Right renal pelvis (tissue), 4 donors: ENCODE measurements at places on chromosomes 12 and 14. TPM values are rescaled to one million over a fixed set of nuclear protein-coding genes. Genes with fewer than 3 reads are reported as not detected.

The TGM1 gene
- 2.0 TPM for polyA plus RNA-seq

DNA sequence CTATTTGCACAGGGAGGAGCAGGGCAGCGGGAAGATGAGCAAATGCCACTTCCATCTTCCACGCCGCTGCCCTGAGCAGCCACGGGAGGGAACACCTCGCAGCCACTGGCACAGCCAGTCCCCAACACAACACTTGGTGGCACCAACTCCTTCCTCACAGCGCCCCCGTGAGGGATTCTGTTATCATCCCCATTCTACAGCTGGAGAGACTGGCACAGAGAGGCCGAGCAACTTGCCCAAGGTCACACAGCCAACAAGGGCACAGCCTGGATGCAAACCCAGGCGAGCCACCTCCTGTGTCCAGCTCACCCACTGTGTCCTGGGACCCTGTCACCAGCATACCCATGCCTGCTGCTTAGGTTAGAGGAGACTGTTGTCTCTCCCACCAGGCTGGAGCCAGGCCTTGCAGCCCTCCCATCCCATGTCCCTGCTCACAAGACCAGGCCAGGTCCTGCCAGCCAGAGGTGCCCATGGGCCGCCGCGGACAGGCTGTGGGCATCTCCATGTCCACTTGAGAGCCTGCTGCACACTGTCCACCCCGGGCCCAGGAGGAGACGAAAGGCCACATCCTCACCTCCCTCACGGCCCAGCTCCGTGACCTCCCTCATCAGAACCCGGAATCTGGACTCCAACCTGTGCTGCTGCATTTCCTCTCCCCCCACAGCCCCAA is 57.0 kb downstream of the NCOR2 start:
- DNase-seq = no peak

DNA sequence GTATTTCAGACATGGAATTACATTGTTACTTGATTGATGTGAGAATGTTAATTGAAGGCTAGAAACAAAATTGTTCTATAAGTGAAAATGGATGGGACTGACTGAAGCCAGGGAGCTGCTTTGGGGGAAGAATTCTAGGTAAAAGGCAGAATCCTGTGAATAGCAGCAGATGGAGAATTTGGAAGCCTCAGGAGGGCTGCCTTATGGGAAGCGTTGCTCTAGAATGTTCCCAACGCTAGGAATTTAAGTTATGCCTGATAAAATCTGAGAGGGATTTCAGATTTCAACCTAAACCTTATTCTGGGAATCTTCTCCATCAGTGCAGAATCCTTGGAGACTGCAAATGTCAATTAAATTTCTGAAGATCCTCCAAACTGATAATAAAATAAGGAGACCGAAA is 858.2 kb upstream of the FLRT2 start:
- no peak for DNase-seq

- no peak for DNase-seq
Measured at GRCh38 chr14:55715889-55716288, 135.9 kb downstream of the KTN1 start.

- DNase-seq = no peak
Measured at GRCh38 chr12:104517880-104518279, 61.1 kb downstream of the CHST11 start.

The SERPINA6 gene
- 10.4 TPM for polyA plus RNA-seq

The C12orf75 gene
- polyA plus RNA-seq = 97.2 TPM

- DNase-seq = no peak
Measured at GRCh38 chr12:52234223-52234810, 1.3 kb downstream of the KRT7 start.

DNA sequence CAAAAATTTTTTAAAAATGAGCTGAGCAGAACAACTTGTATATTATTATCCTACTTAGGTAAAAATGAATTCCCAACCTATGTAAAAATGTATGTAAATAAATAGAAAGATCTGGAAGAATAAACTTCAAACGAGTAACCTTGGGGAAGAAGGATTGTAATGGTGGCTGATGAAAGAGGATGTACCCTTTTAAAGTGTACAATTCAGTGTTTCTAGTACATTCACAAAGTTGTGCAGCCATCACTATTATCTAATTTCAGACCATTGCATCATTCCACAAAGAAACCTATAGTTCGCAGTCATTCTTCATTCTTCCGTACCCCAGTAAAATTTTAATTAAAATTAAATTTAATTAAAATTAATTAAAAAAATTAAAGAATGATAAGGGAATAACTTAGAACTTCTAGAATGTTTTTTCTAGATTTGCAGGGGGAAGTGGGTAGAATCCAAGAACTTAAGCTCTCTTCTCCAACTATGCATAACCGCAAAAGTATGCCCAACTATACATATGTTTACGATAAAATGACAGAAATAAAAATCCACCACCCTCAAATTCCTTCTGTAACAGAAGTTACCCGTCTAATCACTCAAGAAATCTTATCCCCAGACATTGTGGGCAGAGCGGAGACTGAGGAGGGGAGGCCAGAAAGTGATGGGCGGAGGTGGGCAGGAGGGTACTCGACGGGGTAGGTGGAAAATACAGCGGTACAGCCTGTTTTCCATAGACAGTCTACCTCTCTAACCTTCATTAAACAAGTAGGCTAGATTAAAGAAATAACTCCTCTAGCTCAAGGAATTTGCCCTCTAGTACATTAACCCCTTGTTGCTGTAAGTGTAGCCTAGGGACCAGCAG is 921 bp downstream of the DEPDC4 start:
- DNase-seq = no peak

- no peak for DNase-seq
Measured at GRCh38 chr12:23464241-23464812, 485.1 kb downstream of the SOX5 start.

DNA sequence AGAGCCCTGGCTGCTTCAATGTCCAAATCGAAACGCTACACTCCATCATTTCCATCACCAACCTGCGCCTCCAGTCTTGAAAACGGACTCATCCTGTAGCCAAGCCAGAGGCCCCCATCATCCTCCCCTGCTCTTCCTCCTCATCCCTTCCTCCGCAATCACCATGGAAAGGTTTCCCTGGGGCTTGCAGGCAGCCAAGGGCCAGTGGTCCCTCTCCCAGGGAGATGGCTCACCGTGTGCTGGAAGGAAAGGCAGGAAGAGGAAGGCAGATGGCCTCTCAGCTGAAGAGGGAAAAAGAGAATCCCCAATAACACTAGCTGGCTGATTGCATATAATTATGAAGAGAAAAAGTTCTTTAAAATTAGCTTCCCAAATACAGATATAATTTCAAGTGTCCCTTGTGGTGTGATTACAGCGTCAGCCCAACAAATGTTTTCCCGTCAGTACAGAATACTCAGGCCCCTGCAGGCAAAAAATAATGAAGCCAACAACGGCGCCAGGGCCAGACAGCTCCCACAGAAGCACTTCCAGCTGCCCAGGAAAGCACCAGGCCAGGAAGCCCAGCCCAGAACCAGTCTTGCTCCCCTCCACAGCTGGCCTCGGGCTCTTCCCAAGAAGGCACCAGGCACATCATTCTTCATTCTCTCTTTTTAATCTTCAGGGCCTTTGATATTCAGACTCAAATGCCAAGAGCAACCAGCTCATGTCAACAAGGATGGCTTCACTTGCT is 24.7 kb downstream of the ITPK1 start:
- no peak for DNase-seq

GRCh38 chr12:178829-179109 is 35.2 kb downstream of the SLC6A12 start:
- no peak for DNase-seq

- no peak for DNase-seq
Measured at GRCh38 chr12:101733166-101733565, 6.1 kb downstream of the SYCP3 start.

The MVK gene
- 21.0 TPM for polyA plus RNA-seq

The ZDHHC17 gene
- 57.0 TPM for polyA plus RNA-seq

- DNase-seq = no peak
Measured at GRCh38 chr12:52526511-52526951, 6.3 kb upstream of the KRT5 start.

DNA sequence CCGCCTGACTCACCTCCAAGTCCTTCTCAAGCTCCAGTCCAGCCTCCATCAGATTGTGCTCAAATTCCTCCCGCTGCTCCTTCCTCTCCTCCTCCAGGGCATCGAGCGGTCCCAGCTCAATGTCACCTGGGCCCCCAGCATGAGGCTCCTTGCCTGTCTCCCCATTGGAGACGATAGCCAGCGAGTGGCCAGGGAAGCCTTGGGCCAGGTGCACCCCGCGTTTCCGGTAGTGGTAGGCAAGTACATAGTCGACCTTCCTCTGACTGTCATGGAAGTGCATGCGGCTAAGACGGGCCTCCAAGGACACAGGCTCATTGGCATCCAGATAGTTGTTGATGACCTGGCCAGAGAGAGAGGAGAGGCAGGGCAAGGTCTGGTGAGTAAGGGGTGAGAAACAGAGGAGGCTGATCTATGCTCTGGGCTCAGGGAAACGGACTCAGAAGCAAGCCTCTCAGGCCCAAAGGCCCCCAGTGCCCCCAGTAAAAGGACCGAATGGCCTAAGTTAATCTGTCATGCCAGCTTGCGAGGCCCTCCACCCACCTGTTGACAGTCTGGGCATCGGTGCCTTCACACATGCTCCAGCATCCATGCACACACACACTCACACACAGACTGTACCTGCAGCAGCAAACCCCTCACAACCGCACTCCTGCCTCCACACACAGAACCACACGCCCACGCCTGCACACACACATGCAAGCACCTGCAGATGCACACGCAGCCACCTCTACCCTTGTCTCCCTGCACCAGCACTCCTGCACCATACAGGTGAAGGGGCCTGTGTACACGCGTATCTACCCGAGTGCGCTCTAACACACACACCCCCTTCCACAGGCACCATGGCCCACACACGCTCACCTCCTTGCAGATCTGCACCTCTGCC is 23.8 kb downstream of the ANO2 start:
- DNase-seq = no peak

DNA sequence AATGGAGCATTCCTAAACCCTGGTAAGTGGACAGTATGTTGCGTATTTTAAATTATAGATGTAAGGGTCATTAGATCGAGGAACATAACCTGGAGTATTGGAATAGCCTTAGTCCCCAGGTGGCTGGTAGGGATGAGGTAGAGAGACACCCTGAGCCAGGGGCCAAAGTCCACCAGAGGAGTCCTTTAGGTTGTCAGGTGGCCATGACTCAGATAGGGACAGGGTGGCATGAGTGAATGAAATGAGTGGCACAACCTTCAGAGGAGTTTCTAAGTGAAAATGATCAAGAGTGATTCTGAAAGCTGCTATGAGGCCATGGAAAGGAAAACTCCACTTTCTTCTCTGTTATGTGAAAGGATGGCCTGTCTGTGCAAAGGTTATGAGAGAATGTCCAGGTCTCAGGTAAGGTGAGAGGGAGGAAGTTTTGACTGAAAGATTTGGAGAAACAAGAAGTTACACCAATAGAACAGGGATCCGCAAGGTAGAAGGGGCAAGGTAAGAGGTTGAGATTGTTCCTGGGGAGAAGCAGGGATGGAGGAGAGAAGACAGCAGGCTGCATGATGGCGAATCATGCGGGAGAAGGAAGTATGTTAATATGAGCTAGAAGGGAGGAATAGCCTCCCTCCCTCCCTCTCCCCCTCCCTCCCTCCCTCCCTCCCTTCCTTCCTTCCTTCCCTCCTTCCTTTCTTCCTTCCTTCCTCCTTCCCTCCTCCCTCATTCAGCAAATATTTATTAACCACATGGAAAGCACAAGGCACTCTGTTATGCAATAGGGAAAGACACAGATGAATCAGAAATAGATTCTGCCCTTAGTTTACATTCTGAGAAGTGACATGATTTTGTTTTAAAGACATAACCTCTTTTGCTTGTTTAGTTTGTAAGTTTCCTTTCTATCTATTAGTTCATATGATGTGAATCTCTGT is 14.0 kb upstream of the RIPK3 start:
- DNase-seq = no peak

- DNase-seq = no peak
Measured at GRCh38 chr14:35362911-35363374, 41.6 kb downstream of the NFKBIA start.

DNA sequence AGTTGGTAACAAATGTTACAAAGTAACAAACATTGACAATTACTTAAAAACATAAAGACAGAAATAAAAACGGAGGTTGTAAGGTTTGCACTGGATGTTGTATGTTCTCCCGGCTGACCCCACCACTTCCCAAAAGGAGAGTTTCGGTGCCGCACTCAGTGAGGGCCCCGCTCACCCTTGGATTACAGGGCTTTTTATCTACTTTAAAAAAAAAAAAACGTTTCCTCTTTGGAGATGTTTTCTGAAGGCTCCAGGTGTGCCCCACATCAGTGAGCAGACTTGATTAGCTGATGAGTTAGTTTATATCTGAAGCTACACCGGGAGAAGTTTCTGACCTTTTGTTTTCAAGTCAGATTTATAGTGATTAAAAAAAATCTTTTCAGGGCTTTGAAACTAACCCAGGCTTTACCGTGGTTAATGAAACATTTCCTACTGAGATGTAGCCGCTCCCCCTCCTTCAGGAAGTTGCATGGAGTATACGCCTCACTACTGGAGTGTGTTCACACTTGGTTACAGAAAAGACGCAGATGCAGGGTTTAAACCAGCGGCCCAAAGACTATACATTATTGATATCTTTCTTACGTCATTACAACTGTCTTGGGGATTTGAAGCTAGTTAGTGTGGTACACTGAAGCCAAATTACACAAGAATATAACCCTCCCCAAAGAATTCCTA is 38.0 kb upstream of the BCL7A start:
- peak; percentile 20 for DNase-seq

DNA sequence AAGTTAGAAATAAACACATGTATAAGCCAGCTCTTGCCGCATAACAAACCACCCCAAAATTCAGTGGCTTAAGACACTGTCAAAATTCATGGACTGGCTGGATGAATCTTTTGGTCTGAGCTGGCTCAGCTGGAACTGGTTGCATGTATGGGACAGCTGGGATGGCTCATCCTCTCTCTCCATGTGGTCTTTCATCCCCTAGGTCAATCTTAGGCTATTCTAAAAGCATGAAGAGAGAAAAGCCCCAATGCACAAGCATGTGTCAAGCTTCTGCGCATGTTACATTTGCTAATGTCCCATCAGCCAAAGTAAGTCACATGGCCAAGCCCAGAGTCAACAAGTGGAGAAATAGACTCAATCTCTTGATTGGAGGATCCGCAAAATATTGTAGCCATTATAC is 71.0 kb downstream of the DRAM1 start:
- no peak for DNase-seq

DNA sequence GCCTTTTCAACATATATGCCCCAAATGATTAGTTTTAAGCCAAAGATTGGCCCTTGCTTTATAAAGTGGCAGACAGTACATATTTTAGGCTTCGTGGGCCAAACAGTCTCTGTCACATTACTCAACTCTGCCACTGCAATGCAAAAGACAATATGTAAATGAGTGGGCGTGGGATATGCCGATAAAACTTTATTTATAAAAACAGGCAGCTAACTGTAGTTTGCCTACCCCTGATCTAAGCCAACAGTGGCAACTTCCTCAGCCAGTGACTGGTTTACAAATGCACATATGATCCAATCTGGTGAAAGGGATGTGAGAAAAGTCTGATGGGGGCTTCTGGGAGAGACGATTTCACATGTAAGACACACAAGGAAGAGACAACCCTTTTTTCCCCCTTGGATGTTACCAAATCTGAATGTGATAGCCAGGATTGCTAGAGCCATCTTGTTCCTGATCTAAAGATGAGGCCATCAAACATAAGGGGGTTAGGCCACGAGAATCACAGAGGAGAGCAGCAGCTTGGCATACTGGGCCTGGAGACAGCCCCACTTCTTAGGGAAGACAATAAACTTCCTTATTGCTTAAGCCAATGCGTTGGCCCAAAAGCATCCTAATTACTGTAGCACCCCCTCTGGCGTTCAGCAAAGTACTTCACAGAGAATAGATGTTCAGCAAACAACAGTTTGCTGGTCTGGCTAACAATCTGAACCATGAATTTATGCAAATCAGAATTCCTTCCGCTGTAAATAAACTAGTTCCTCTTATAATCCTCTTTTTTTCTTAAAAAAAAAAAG is 75.2 kb upstream of the TMCC3 start:
- DNase-seq = no peak
